ENCODE measurements at places on chromosomes 1 and 21.

GRCh38 chr1:12275370-12275769 is 45.5 kb downstream of the VPS13D start:
- no peak for ATAC-seq

DNA sequence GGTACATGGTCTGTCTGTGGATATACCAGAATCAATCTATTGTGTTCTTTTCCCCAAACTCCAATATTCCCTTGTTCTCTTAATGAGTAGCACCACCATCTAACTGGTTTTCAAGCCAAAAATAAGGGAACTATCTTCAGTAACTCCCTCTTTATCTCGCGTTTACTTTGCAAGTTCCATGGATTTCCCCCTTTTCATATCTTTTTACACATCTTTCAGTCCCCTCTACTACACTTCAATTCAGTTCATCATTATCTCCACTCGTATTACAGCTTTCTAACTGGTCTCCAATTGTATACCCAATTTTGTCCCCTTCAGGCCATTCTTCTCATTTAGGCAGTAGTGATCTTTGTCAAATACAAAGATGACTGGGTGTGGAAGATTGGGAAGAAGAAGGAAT is 4.1 kb upstream of the TMCO1 start:
- no peak for ATAC-seq

GRCh38 chr1:220902916-220903315 is 23.7 kb downstream of the HLX start:
- ATAC-seq = no peak

- peak; percentile 50 for ATAC-seq
These were observed 56.8 kb upstream of the LYST start for GRCh38 chr1:235923466-235924021.

DNA sequence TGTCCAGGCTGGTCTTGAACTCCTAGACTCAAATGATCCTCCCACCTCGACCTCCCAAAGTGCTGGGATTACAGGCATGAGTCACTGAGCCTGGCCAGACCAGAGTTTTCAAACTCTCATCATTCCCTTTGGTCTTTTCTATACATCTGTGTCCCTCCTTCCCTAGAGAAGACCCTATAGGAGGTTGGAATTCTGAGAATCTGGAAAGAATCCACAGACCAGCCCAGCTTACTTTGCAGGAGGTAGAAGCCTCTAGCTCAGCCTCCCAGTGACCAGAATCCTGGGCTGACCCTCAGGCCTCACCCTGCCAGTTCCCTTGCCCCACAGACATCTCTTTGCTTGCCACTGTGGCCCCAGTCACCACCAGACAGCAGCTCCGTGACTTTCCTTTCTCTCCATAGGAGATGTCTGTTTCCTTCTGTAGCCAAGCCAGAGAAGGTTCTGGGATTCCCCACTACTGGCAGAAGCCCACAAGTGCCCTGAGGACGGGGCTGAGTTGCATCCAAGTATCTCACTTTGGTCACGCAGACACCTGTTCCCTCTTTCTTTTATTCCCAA is 34.7 kb upstream of the KHDRBS1 start:
- no peak for ATAC-seq

- ATAC-seq = no peak
These were observed 25.4 kb upstream of the WDR26 start for GRCh38 chr1:224459966-224460365.

- no peak for ATAC-seq
These were observed 42.1 kb downstream of the POU2F1 start for GRCh38 chr1:167262836-167263235.

- ATAC-seq = no peak
These were observed 9.7 kb upstream of the CGN start for GRCh38 chr1:151501474-151501873.

DNA sequence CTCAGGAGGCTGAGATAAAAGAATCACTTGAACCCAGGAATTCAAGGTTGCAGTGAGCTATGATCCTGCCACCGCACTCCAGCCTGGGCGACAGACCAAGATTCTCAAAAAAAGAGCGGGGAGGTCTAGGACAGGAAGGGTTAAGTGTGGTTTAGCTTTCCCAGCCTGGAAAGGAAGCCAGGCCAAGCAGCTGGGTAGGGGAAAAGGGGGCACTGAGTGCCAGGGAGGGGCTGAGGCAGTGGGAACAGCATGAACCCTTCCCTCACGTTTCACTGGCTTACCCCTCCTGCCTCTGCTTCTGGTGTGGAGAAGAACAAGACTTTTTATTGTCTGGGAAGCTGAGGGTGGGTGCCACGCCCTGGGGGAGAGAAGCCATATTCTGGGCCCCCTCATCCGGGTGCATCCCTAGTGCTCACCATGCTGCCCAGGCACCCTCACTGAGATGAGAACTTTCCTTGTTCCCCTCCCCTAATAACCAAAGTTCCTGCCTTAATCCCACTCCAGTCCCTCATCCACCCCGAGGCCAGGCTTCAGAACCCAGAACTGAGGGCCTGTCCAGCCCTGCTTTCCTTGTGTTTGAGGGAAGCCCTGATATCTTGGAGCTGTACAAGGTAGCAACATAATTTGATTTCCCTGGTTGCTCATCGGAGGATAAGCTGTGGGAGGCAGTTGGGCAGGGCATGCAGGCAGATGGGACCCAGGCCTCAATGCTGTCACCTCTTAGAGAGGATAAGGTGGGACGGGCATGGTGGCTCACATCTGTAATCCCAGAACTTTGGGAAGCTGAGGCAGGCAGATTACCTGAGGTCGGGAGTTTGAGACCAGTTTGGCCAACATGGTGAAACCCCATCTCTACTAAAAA is 2.0 kb upstream of the LMNA start:
- no peak for ATAC-seq

GRCh38 chr21:43763901-43764523 is 12.1 kb downstream of the CSTB start:
- no peak for ATAC-seq

DNA sequence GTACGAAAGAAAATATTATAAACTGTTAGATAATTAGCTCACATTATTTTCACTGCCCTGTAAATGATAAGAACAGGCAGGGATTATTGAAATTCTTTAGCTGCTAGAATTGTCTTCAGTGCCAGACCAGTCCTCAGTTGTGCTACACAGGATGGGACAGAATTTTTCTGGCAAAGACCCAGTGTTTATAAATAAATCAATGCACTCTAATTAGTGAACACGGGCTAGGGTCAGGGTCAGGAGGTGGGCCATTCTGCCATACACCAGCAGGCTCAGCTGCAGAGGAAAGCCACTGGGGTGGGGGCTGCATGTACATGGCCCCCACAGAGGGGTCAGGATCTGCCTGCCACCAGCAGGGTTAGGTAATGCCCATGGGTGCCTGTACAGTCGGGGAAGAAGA is 6.4 kb downstream of the BCAR3 start:
- no peak for ATAC-seq

DNA sequence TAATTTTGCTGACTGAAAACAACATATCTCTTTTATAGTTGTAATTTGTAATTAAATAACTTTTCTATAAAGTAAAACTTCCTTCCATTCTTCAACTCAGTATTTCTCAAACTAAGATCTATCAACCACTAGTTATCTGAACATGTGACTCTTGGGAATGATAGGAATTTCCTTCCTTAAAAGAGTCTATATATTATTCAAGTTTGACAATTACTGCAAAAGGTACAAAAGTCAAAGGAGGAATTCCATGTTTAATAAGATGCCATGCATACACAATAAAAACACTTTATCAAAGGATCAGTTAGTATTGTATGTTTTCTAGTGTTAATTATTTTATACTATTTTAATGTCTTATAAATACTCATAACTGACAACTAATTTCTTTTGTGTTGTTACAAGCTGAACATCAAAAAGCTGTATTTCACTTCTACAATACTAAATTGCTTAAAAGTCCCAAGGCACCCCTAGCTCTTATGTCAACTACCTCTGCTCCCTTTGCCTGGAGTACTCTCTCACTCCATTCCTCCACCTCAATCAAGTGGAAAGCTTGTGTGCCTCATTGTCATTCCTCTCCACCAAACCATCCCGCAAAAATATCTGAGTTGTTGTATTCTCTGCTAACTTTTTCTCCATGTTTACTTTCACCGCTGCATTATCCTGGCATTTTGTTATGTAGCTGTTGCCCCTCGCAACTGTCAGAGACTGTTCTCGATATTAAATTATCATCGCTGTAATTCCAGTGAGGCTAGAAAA is 67.9 kb downstream of the SLC44A5 start:
- no peak for ATAC-seq

- ATAC-seq = no peak
These were observed 214.5 kb upstream of the CAMK1G start for GRCh38 chr1:209368864-209369598.

DNA sequence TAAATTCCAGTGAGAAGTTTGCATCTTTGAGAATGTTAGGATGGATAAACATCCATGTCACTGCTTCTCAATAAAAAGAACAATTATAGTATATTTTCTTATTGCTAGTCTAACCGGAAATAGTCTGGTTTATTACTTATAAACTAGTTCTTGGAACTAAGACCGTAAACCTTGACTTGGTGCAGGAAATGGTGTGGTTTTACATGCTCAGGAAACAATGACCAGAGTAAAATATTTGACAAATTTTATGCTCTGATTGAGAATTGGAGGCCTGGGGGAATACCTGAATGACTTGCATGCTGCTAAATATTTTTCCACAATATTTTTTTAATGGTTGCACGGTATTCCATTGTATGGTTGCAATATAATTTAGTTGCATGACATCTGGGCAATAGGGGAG is 76.3 kb downstream of the XCL2 start:
- ATAC-seq = peak; percentile 26

- peak; percentile 70 for ATAC-seq
These were observed 21.5 kb upstream of the RCAN3 start for GRCh38 chr1:24481101-24481500.

GRCh38 chr21:42848932-42849758 is 30.2 kb downstream of the WDR4 start:
- ATAC-seq = no peak

GRCh38 chr1:224489534-224490365 is 55.2 kb upstream of the WDR26 start:
- no peak for ATAC-seq

GRCh38 chr1:116906812-116907211 is 2.9 kb upstream of the PTGFRN start:
- ATAC-seq = no peak

DNA sequence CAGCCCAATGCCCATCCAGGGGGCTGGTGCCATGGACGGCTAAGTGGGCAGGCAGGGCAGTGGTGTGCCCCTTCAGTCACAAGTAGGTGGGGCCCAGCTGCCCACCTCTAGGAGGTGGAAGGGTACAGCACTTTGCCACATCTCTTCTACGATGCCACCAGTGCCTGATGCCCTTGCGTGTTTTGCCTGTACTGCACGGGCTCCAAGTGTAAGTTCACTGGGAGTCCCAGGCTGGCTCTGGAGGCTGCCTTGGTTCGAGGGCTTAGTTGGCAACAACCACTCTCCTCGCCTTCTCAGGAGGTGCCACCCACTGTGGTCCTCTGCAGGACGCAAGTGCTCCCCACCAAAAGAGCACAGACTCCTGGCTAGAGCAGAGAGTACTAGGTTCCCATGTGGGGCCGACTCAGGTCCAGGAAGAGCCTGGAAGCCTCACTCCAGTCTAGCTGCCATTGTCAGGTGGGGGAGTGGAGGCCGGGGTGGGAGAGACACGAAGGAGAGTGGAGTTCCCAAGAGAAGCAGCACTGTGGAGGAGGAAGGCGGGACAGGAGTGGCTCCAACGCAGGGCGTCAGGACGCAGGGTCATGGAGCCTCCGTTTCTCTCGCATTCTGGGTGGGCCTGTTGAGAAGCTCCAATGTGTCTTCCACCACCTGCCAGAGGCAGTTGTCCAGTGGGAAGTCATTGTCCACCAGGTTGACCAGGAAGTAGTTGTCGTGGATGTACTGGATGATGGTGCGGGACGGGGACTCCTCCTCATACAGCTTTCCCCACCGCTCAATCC is 15.5 kb downstream of the MTHFR start:
- no peak for ATAC-seq

- ATAC-seq = no peak
These were observed 41.4 kb downstream of the TMCO4 start for GRCh38 chr1:19758227-19758830.

DNA sequence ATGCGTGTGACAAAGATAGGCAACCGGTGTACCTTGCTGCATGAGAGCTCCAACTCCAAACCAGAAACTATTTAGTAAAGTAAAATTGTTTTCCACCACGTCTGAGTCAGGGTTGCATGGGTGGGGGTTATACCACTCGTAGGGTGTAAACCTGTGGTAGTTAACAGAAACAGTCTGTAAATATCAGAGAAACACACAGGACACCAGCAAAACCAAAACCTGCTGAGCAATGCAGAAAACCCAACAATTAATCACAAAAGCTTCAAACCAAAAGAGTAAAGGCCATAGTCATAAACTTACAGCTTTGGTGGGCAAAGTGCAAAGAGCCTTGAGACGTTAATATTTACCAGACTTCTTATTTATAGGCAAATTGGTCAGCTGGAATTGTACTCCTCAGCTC is 282.7 kb downstream of the BACH1 start:
- ATAC-seq = peak; percentile 24

GRCh38 chr1:3370856-3371703 is 83.4 kb upstream of the ARHGEF16 start:
- ATAC-seq = no peak

GRCh38 chr1:154076413-154076812 is 78.5 kb downstream of the NUP210L start:
- no peak for ATAC-seq

Measured in activated CD4-positive, CD25-positive, alpha-beta regulatory T cell treated with anti-CD3 and anti-CD28 coated beads, Interleukin-2, amount 50 U/mL, for 24 hours (primary cell).